Stimulated activated CD8-positive, alpha-beta memory T cell treated with anti-CD3 and anti-CD28 coated beads, Interleukin-15, amount 100 ng/mL, for 48 hours (primary cell): ENCODE measurements at places on chromosomes 11 and 22.

DNA sequence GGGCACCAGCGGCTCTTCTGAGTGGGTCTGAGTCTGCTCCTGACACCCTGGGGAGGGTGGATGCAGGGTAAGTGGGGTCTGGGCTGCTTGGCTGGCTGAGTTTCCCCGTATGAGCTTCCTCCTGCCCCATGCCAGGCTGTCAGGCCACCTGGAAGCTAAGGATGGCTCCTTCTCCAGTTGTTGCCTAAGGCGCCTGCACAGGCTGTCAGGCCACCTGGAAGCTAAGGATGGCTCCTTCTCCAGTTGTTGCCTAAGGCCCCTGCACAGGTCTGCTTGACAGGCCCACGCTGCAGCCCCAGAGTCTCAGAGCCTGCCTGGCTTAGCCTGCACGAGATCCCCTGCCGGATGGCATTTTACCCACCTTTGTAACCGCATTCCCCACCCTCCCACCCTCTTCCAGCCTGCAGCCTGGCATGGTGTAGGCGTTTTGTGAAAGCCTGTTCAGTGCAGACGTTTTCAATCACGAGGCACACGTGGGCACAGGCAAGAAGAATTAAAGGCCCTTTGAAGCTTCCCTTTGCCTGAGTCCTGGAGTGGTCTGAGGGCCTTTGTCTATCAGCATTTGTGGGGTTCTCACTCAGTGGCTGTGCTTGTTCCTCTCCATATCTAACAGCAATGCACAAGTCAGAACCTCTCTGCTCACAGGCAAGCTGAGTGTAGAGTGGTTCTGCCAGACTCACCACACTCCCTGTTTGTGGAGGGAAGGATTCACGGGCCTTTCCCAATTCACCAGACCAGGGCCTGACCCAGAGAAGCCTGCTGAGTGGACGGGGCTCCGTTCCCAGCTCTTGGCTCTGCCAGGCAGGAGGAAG, 40.2 kb upstream of the B3GAT1 start:
- DNase-seq: no peak

GRCh38 chr11:122572592-122572991, 82.9 kb upstream of the UBASH3B start:
- DNase-seq: no peak

DNA sequence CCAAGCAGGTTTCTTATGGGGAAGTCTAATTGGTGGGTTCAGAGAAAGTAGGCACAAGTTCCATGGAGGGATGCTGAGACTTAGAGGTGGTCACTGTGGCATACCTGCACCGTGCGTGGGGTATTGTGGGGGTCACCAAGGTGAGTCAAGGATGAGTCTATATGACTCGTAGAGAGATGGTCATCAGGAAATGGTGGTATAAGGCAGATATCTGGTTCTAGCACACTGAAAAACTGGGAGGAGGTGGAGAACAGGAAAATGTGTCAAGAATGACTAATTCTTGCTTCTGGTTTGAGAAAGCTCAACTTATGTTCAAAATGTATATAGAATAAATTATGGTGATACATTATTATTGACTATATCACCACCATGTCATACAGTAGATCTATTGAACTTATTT, 258.1 kb downstream of the RAB38 start:
- DNase-seq: no peak

DNA sequence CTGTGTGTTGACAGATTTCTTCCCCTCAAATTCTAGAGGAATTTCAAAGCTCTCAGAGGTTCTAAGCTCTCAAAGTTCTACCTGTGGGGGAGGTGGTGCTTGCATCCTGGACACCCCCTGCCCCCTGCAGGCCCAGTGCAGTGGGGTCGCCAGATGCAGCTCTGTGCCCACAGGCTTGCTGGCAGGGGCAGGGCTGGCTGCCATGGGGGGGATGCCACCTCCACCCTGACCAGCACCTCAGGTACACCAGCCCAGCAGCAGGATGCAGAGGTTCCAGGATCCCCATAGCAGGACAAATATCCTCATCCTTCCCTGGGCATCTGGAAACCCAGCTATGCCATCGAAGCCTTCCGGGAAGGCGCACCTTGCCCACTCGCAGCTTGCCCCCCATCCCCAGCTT, 91.1 kb downstream of the BRD1 start:
- no peak for DNase-seq

DNA sequence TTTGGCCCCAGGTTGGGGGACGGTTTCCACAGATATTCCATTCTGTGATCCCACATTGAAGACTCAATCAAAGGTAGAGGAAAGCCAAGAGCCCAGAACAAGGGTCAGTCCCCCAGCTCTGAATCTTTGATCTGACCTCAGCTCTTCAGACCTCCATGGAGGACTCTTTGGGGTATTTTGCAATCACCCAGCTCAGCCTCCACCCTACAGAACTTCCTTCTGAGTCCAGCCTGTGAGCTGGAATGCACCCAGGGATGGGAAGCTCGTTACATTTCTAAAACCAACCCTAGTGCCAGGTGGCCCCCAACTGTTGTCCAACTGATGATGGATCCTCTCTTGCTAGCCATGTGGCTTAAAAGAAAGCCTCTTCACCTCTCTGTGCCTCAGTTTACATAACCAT, 335.3 kb downstream of the MN1 start:
- DNase-seq: no peak

DNA sequence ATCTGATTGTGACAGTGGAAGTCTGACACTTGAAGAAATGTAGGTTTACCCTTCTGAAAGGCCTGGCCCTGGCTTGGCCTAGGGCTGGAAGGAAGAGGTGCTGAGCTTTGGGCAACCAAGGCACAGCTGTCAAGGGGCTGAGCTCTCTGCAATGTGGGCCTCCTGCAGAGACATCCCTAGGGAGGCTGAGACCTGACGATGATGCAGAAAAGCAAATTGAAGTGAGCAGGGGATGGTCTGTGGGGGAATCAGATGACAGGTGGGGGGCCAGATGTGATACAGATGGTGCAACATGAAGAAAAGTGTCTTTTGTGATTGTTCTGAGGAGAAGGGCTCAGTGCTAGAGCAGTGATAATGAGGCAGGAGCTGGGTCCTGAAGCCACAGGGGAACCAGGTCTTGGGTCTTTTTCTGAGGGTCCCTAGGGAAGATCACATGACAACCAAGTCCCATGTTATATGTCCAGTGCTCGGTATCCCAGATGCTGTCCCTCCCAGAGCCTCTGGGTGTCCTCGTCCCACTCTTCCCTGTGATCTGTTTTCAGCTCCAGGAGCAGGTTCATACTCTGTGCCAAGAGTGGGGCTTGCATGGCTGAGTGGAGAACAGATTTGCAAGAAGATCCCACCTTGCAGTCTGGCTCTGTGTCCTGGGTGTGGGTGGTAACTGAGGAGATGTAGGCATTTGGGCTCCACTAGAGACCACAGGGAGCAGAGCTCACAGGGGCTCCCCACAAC, 79.9 kb upstream of the VPREB1 start:
- DNase-seq: no peak

DNA sequence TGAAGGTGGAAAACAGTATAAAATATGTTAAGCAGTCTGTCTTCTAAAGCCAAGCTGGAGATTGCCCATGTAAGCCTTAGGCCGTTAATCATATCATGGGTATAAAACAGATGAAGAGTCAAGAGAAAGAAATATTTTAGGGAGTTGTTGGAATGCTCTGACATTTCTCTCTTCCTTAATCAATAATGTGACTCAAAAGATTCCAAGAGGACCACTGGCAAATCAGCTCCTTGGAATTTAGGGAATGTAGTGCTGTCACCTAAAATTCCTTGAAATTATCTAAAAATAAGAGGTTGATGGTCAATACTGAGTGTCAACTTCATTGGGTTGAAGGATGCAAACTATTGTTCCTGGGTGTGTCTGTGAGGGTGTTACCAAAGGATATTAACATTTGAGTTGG, 525.9 kb downstream of the KCNA4 start:
- DNase-seq: no peak

DNA sequence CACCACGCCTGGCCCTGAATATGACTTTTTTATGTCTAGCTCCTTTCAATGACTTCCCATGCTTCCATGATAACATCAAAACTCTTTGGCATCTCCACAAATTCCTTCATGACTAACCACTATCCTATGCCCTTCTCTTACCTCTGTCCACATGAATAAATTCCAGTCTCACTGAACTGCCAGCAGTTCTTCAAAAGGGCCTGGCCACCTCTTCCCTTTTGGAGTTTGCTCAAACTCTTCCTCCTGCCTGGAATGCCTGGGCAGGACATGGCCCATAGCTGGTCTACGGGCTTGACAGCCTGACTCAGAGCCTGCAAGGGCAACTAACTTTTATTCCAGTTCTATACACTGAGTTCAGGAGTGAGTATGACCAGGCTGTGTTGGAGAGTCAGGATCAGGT, 41.8 kb upstream of the ZBTB16 start:
- no peak for DNase-seq

DNA sequence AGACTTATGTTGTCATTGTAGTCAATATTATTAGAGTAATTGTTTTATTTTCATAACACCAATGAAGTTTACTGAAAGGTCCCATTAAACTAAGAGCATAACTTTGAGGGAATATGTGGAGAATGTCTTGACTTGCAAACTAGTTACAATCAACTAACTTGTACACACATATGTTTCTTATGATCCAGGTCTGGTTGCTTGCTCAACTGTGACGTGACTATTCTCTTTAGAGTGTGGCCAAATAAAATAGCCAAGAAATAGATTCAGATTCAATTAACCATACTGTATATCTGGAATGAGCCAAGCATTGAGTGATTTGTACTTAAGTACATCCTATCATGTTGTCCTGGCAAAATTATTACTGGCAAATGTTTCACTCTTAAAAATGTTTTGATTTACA, 101.7 kb downstream of the METTL15 start:
- no peak for DNase-seq

GRCh38 chr11:1564535-1565172, 7.4 kb downstream of the DUSP8 start:
- DNase-seq: no peak

GRCh38 chr22:38353142-38353629, 36.0 kb upstream of the CSNK1E start:
- DNase-seq: peak; percentile 51

DNA sequence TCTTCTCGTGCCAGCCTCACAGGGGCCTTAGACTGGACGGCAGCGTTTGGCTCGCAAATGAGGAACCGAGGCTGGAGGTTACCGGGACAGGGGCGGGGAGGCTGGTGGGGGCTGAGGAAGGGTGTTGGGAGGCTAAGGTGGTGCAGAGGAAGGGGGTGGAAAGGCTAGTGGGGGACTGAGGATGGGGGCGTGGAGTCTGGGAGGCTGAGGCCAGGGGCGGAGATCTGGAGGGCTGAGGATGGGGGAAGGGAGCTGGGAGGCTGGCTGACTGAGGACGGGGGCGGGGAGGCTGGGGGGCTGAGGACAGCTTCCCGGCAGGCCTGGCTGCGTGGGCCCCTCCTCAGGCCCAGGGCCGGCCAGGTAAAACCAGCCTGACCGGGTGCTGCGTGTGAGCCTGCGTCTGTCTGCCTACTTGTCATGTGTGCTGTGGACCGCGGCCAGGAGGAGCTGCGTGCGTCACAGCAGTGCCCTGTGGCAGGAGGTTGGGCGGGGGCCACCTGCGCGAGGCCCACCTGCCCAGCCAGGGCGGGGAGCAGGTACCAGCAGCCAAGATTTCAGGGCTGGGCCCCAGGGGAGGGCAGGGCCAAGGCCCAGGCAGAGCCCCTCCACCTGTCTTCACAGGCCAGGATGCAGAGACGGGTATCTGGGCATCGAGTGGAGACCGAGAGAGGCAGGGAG, 9.4 kb upstream of the PIM3 start:
- peak; percentile 87 for DNase-seq

- DNase-seq: no peak
These were observed 38.3 kb downstream of the TP53I11 start for GRCh38 chr11:44912270-44912987.

GRCh38 chr11:92834296-92835020, 135.0 kb upstream of the MTNR1B start:
- DNase-seq: no peak

GRCh38 chr11:3123761-3124733, 41.1 kb downstream of the OSBPL5 start:
- DNase-seq: no peak

- DNase-seq: no peak
These were observed 237.8 kb downstream of the TTC28 start for GRCh38 chr22:28441720-28442263.

DNA sequence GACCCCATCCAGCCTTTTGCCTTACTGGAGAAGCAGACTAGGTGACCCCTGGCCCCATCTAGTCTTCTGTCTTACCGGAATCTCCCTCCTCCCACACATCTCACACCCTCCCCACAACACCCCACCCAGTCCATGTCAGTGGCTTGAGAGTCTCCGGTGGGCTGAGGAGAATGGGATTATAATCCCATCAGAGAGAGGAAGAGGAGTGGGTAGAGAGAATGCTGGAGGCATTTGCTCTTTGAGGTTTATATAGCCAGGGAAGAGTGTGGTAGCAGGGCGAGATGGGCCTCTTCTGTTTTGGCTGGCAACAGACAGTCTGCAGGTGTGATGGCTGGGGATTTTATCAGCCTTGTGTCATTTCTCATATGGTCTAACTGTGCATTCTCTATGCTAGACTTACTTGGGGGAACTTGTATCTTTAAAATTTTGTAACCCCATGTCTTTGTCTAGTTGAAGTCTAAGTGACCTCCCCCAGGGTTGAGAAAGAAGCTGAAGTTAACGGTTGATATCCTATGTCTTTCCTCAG, 50.3 kb downstream of the GRAMD1B start:
- DNase-seq: no peak

DNA sequence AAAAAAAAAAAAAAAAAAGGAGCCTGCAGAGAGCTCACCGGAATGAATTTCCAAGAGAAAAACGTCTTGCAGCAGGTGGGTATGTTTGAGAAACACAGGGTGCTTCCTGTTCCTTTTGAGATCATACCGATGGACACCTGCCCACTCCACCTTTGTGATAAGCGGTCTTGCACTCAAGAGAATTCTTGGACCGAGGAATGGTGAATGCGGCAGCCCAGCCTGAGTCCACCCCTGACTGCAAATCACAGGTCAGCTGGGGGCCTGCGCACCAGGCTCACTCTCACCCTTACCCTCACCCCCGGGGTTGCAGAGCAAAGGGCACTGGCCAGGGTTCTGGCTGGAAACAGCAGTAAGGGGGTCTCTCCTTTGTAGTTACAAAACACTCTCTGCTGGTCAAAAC, 16.8 kb upstream of the TEF start:
- no peak for DNase-seq

- no peak for DNase-seq
These were observed 1165.7 kb downstream of the LRRC4C start for GRCh38 chr11:40293655-40294348.

DNA sequence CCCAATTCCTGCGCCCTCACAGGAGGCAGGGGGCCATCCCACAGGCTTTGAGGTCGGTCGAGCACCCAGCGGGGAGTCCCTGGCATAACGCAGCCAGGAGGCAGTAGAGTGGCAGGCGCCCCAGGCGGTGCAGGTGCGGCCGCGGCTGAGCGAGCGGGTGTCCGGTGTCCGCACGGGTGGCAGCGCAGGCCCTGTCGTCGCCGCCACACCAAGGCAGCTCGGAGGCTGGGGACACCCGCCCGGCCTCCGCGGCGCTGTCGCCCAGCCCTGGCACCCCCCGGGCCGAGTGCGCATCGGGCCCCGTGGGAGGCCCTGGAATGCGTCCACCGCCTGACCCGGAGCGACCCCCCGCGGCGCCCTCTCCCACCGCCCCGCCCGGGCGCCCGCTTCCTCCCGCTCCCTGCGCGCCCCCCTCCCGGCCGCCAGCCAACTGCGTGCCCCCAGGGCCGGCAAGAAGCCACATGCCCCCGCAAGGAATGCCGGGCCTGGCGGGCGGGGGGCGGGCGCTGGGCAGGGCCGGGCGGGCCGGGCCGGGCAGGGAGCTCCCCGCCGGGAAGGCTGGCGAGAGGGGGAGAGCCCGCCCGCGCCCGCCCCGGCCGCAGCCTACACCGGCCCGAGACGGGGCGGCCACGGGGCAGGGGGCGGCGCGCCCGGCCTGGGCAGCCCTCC, 33.9 kb downstream of the PRDM11 start:
- DNase-seq: no peak

GRCh38 chr22:27673839-27674238, 127.7 kb downstream of the MN1 start:
- no peak for DNase-seq
